Activated T-cell treated with anti-CD3 and anti-CD28 coated beads for 1 hour (primary cell): ENCODE measurements at places on chromosomes 13 and 19.
A peak's percentile ranks its signal among the peaks of the same experiment; 100 is the strongest.

- DNase-seq: no peak
Observed at GRCh38 chr19:30662211-30662861, 290.2 kb downstream of the ZNF536 start.

- DNase-seq: peak; percentile 22
Observed at GRCh38 chr19:39506944-39507714, 7.8 kb upstream of the SELENOV start.

- DNase-seq: no peak
Observed at GRCh38 chr13:79547211-79548195, 66.5 kb downstream of the NDFIP2 start.

DNA sequence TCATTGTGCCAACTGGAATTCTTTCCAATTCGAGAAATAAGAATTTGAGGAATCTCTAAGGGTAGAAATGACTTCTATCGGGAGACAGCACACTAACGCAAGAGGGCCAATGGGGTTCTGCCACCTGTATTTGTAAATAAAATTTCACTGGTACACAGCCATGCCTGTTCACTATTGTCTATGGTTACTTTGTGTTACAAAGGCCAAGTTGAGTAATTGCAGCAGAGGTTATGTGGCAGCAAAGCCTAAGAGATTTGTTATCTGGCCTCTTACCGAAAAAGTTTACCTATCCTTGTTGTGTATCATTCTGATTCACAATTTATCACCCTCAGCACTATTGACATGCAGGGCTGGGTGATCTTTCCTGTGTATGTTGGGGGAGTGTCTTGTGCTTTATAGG, 278.0 kb downstream of the KLF5 start:
- no peak for DNase-seq

DNA sequence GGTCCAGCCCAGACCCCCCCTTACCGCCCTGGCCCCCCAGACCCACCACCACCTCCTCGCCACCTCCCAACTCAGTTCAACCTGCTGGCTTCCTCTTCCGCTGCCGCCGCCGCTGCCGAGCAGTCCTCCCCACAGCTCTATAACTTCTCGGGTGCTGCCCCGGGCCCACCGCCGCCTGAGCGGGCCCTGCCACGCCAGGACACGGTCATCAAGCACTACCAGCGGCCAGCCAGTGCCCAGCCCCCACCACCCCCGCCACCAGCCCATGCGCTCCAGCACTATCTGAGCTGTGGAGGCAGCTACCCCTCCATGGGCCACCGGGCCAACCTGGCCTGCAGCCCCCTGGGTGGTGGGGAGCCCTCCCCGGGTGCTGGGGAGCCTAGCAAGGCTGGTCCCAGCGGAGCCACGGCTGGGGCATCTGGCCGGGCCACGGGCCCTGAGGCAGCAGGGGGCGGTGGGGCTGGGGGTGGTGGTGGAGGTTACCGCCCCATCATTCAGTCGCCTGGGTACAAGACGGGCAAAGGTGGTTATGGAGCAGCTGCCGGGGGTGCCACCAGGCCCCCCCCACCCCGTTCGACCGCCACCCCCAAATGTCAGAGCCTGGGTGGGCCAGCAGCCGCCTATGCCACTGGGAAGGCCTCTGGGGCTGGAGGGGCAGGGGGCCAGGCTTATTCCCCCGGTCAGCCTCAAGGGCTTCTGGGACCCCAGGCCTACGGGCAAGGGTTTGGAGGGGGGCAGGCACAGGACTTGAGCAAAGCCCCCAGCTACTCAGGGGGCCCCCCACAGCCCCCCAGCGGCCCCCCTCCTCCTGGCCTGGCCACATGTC, 4.2 kb downstream of the PRR12 start:
- DNase-seq: no peak

DNA sequence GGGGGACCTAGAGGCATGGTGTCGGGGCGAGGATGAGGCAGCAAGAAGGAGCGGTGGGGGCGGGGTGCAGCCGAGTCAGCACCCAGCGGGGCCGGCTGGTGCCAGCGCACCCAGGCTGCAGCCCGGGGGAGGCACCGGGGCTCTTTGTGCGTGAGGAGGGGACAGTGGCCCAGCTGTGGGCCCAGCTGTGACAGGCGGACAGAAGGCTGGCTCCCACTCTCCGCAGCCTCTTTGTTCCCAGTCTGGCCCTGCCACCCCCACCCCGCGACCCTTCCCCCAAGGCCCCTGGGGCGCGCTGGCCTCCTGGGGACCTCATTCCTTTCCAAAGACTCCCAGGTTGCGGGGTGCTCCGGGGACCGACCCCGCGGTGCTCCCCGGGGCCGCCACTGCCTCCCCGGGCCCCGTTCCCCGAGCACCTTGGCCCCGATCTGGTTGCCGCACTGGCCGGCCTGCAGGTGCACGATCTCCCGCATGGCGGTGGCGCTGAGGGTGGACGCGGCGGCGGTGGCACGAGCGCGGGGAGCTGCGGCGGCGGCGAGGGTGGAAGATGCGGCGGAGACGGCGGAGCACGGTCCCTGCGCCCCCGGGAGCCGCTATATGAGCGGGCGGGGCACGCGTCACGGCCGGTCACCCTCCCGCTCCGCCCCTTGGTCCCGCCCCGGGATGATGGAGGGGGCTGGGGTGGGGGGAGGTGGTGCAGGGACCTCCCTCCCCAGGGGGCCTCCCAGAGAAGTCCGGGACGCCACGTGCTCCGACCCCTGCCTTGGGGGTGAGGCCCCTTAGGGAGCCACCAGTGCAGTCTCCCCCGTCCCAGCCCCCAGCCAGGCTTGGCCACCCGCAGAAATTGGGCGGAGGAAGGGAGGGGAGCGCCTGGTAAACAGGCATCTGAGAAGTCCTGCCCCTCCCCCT, at the start of gene TUBB4A:
TUBB4A (minus strand) TSS at position 570 of the 909 bp plus-strand sequence; CDS start at position 473, 97 bp downstream.
- DNase-seq: peak; percentile 24

DNA sequence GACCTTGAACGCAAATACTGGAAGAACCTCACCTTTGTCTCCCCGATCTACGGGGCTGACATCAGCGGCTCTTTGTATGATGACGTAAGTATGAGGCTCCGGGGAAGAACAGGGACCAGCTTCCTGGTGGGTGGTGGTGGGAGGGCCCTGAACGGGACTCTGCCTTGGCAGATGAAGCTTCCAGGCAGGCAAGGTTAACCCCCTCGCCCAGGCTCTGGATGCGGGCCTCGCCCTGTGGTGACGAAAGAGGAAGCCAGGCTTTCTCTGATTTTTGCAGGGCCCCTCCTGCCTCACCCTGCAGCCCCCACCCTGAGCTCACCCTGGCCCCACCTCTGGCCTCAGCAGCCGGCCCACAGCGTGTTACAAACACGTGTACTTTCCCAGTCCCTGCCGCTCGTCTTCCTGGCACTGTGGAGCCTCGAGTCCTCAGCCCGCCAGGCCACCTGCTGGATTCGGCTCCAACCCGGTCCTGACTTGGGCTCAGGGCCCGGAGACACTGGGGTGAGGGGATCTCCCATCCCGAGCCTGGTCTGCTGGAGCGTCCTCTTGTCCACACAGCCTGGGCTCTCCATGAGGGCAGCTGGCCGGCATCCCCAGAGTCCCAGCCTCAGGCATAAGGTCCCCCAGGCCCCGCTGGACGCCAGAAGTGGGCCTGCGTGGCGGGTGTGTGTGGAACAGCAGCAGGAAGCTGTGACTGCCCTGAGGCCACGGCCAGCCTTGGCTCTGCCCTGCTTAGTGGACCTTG, 72.4 kb downstream of the KDM4B start:
- no peak for DNase-seq

DNA sequence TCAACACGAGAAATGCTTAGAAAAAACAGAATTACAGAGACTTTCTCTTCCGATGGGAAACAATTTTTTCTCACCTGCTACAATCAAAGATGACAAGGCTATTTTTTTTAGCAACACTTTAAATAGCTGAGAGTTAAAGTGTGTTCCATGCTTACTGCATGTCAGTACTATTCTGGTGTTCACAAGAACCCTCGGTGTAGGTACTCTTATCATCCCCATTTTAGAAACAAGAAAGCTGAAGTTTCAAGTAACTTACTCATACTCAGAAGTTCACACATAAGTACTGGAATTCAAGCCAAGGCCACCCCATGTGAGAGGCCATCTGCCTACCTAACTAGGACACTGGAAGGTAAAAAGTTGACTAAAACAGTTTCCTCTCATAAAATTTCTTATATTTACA, 9.0 kb upstream of the TNFRSF19 start:
- no peak for DNase-seq

DNA sequence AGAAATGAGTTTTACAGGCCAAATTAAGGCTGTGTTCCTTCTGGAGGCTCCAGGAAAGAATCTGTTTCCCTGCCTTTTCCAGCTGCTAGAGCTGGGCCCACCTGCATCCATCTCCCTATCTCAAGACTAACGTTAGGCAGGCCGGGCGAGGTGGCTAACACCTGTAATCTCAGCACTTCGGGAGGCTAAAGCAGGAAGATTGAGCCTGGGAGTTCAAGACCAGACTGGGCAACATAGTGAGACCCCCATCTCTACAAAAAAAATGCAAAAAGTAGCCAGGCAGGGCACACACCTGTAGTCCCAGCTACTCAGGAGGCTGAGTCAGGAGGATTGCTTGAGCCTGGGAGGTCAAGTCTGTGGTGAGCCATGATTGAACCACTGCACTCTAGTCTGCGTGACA, 14.6 kb downstream of the HIF3A start:
- DNase-seq: no peak

- DNase-seq: no peak
Observed at GRCh38 chr13:100941377-100942368, 267.1 kb upstream of the TMTC4 start.

GRCh38 chr13:50357586-50358118, 342.4 kb downstream of the KCNRG start:
- no peak for DNase-seq

GRCh38 chr13:112067871-112068539, 1.1 kb downstream of the SOX1 start:
- no peak for DNase-seq

GRCh38 chr13:95385798-95386197, 84.5 kb upstream of the ABCC4 start:
- no peak for DNase-seq

GRCh38 chr13:52707375-52707774, 32.2 kb downstream of the CNMD start:
- DNase-seq: no peak

DNA sequence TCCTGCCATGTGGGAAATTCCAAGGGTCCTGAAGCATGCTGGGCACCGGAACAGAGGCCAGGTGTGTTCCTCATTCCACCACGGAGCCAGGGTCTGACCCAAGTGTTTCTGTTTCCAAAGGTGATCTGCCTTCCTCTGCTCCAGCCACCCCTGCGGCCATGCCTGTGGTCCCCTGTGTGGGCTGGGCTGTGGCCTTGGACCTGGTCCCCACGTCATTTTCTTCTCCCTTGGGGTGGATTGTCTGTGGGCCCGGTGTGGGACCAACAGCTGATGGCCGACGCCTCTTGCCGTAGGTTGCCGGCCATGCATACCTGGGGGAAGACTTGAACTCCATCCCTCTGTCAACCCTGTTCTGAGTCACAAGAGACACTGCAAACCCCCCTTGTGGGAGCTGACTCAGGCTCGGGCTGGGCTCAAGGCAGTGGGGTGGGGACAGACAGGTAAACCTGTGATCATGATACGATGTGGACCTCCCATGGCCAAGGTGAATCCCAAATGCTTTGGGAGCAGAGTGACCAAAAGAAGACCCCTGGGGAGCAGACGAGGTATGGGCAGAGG, 35.0 kb downstream of the ATP11A start:
- no peak for DNase-seq

- DNase-seq: no peak
Observed at GRCh38 chr19:37513397-37513796, 6.7 kb downstream of the ZNF793 start.

GRCh38 chr19:36030264-36031148, 2.2 kb downstream of the CLIP3 start:
- no peak for DNase-seq

DNA sequence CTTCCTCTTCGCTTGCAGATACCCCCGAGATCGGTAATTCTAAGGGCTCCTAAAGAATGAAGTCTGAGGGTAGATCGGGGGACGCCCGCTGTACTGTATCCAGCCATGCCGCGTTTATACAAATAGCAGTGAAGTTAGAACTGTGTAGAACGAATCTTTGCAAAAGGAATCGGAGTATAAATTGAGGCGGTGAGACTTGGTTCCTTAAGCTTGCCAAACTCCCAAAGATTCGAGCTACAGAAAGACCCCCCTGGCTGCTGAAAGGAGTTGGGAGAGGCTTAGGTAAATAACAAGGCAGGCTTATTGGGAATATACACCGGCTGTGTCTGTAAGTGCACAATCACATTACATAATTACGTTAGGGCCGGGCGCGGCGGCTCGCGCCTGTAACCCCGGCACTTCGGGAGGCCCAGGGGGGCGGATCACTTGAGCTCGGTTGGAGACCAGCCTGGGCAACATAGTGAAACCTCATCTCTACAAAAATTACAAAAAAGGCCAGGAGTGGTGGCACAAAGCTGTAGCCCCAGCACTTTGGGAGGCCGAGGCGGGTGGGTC, 12.2 kb downstream of the TMEM160 start:
- no peak for DNase-seq

GRCh38 chr19:3771000-3771905, 775 bp downstream of the RAX2 start:
- DNase-seq: no peak

DNA sequence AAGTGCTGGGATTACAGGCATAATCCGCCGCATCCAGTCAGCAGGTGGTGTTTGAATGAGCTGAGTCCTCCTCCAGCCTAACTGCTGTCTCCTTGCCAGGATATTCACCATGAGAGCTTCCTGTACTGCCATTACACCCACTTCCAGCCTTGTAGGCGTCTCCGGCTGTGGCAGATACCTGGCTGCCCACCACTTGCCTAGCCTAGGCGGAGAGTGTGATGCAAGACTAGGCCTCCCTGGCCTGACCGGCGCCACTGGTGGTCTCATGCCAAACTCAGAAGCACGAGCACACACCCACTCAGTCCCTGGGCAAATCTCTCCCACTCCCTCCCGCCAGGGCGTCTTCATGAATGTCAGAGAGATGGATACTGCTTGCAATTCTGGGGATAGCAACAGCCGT, 16.6 kb downstream of the IL12RB1 start:
- DNase-seq: no peak

- no peak for DNase-seq
Observed at GRCh38 chr13:73273745-73274144, 214.9 kb downstream of the KLF5 start.

- DNase-seq: no peak
Observed at GRCh38 chr19:1171755-1172352, 2.2 kb downstream of the SBNO2 start.

DNA sequence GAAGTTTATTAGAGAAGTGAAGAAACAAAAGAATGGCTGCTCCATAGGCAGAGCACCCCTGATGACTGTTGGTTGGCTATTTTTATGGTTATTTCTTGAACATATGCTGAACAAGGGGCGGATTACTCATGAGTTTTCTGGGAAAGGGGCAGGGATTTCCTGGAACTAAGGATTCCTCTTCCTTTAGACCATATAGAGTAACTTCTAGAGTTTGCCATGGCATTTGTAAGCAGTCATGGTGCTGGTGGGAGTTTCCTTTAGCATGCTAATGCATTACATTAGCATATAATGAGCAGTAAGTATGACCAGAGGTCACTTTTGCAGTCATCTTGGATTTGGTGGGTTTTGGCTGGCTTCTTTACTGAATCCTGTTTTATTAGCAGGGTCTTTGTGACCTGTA, 38.7 kb upstream of the PCDH8 start:
- DNase-seq: no peak

DNA sequence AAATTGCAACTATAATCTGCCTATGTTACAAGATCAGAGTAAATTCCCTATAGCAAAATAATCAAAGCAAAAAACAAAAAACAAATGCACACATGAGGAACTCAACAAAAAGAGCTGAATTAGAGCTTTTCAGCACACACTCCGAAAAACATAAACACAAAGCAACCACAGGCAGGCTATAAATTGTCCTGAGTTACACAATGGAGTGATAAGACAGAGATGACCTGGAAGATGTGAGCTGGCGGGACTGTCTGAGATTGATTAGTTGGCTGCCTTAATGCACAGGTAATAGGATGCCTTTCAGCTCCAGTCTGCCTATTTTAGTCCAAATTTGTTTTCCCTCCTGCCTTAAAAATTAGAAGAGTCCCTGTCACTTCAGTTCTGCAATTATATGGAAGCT, 159.0 kb upstream of the FNDC3A start:
- DNase-seq: no peak
